ENCODE measurements at places on chromosomes 12 and 14. TPM values are rescaled to one million over a fixed set of nuclear protein-coding genes. Genes with fewer than 3 reads are reported as not detected.

DNA sequence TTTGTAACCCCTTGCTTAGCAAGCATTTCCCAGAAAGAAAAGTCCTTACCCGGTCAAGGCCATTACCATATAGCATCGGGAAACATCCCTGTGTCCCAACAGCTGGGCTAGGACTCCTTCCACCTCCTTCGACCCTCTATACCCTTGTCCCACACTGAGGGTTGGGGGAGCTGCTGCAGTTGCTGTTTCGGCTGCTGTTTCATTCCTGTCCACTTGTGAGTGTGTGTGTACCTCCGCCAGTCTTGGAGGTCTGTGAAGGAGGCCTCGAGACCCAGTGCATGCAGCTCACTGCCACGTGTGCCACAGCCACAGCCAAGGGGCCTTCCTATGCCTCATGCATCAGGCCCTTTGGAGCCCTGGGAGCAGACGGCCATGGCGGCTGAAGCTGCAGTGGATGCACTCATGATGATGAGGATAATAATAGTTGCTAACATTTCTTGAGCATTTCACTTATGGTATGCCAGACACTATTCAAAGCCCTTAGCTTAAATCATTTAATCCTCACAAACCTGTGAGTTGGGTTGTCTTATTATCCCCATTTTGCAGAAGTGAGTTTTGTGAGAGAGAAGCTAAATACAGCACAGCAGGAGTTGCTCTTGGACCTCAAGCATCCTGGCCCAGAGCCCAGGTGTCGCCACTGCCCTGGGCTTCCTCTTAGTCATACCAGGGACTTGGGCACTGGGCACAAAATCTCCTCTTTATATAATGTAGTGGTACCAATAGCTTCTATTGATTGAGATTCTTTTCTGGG is 156.5 kb downstream of the PRKCH start:
- peak; percentile 73 for DNase-seq

DNA sequence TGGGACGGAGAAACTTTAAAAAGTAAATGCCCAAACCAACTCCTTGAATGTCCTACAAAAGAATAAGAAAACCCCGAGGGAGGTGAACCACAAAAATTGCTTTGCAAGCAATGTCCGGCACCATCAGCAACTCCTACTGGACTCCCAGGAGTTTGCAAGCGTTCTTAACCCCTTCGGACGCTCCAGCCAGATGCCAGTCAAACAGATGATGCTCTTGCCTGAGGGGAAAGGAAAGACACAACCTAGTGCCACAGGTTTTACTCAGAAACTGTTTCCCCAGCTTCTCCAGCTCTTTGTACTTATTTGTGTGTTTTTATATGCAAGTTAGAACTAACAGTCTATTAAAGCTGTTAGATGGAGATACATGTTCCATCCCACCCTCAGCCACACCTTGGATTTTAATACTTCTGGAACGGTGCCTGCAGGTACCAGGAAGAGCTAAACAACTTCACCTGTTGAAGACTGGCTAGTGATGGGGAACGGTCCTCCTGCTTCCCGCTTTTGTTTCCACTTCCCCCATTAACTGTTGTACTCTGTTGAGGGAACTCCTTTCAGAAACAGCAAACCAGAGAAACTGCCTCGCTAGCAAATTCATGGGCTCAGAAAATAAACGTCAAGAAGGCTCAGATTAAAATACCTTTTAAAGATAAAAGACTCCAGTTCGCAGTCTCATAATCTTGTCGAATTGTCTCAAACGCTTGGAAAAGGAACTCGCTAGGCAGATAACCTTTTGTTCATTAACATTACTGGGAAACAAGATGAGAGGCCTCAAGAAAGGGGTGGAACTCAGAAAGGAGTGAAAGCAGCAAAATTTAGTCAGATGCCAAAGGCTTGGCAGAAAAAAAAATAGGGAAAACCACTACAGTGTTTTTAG is 1.1 kb upstream of the FERMT2 start:
- DNase-seq: peak; percentile 86

DNA sequence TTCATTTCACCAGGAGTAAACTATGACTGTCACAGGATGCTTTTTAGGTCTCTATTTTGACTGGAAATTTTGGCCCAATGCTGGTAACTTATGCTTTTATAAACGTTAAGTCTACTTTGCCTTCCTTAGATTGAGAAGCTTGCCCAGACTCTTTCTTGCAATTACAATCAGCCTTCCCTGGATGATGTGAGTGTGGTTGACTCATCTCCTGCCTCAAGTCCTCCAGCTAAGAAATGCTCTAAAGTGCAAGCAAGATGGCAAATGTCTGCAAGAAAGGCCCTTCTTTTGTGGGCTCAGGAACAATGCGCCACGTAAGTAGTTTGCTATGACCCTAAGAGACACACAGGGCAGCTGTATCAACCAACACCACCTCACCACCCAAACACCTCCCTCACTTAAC is 96.9 kb downstream of the SYNE2 start:
- no peak for DNase-seq

DNA sequence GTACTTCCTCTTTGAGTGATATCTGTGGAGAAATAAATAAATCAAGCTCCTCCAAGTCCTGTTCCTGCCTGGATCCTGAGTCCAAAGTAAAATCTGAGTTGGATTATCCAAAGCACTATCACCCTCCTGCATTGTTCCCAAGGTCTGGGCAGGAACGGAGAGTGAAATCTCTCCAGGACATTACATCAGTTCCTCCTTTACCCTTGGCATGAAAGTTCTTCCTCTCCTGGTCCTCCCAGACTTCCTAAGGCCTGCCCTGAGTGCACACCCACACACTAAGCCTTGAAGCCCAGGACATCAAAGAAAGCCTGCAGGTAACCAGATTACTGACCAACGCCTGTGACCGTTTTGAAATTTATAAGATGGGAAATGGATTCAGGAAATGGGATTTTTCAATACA is 206.8 kb upstream of the BCL2L14 start:
- DNase-seq: peak; percentile 94

- DNase-seq: peak; percentile 81
Observed at GRCh38 chr12:26153421-26154154, 28.8 kb upstream of the BHLHE41 start.

- peak; percentile 45 for DNase-seq
Observed at GRCh38 chr12:104790296-104791125, 167.6 kb downstream of the SLC41A2 start.

DNA sequence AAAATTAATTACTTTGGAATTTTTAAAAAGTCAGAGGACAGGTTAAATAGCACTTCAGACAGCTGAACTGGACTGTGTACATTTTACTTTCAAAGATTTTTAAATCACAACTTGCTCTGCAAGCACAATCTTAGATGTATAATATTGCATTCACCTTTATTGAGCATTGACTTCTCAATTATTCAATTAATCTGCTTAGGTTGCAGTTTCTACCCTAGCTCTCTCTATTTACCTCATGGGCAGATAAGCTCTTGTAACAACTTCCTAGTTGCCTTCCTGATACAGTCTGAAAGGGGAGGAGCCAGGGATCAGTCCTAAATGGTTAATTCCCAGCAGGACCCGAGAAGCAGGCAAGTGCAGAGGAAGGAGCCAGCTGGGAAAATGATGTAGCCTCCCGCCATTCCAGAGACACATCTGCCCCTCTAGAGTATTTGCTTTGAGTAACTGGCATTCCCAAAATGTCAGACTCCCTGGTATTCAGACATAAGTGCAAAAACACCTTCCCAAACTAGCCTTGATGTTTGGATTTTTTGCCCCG is 302.8 kb downstream of the GALC start:
- no peak for DNase-seq

- no peak for DNase-seq
Observed at GRCh38 chr14:24984846-24985589, 64.9 kb downstream of the STXBP6 start.

DNA sequence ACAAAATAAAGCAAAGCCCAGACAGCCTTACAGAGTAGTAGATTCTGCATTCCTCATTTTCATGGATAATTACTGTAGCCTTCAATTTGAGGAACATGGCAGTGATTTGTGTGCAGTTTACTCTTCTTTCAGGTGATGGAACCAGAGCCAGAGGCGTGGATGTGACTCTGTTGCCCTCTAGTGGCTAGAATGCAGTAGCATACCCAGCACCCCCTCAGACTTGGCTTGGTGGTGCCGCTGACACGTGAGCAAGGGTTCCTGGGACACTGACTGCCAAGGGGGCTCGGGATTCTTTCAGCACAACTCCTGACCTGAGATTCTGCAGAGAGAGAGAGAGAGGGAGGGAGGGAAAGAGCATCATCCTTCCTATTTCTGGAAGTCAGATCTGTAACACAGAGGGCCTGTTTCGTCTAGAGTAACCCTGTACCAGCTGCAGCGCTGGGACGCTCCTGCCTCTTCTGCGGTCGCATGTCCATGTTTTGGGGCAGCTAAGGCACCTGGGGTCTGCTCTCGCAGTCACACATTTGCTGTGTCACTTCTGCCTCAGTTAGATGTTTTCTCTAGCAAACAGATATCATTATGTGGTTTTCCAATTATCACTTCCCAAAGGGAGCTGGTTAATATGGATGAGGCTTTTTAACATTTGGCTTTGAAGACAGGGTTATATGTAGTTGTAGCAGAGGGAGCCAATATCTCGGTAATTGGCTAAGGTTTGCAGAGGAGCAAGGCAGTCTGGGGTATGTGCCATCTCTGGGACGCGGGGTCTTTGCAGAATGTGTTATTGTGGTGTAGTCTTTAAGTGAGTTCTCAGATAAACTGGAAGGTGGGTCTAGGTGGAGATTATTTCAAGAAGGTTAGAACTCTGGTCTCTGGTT is 428.1 kb downstream of the NRXN3 start:
- peak; percentile 78 for DNase-seq

DNA sequence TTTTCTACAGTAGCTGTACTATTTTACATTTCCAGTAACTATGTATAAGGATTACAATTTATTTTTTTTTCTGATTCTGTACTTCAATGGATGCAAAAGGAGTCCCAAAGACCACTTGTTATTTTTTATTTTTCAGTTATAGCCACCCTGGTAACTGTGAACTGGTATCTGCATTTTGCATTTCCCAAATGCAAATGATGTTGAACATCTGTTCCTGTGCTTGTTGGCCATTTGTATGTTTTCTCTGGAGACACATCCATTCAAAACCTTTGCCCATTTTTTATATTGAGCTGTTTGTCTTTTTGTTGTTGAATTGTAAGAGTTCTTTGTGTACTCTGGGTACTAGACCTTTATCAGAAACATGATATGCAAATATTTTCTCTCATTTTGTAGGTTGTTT is 485.6 kb downstream of the LRIG3 start:
- DNase-seq: no peak

- no peak for DNase-seq
Observed at GRCh38 chr14:20219033-20219432, 4.5 kb upstream of the OR11H6 start.

- peak; percentile 70 for DNase-seq
Observed at GRCh38 chr12:7937833-7938506, 2.0 kb upstream of the SLC2A3 start.

- DNase-seq: no peak
Observed at GRCh38 chr14:35408026-35408425, 3.5 kb upstream of the NFKBIA start.

GRCh38 chr12:49887091-49887490 is 16.6 kb downstream of the FAIM2 start:
- DNase-seq: no peak

Gene AMN
- not detected for total RNA-seq

Gene KCNC2
- total RNA-seq: not detected

Gene RTL1
- total RNA-seq: not detected

Gene SLC17A8
- not detected for total RNA-seq

Gene FIGNL2
- total RNA-seq: 1.2 TPM

Gene GALNT8
- total RNA-seq: under 0.01 TPM

Gene ADSS1
- 0.98 TPM for total RNA-seq

All from dermis blood vessel endothelial cell (primary cell).